Endodermal cell (in vitro differentiated cells): ENCODE measurements at places on chromosomes 13 and 19.

DNA sequence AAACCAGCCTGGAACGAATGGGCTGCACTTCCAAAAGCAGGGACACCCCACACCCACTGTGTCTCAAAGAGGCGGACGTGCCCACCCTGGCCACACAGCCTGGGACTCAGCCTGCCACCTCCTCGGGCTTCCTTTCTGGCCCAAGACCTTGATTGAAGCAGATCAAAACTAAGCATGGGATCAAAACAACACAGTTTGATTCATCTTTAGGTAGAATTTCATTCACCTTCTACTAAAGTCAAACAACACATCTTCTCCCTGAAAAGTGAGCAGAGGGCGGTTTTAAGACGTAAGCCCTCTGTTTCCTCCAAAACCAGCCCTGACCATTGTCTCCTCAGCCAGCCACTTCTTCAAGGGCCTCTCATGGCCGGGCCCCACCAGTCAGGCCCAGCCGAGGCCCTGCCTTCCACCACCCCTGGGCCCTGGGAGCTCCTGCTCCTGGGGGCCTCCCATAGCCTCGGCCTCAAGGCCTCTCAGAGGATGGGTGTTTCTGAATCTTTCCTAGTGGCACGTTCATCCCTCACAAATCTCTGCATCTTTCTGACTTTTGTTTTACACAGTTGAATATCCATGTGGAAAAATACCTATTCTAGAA lies 6.3 kb upstream of the F10 start:
- DNase-seq, result peak; percentile 24

- peak; percentile 99 for DNase-seq
These were observed 797 bp upstream of the HSD17B14 start for GRCh38 chr19:48837051-48837524.

DNA sequence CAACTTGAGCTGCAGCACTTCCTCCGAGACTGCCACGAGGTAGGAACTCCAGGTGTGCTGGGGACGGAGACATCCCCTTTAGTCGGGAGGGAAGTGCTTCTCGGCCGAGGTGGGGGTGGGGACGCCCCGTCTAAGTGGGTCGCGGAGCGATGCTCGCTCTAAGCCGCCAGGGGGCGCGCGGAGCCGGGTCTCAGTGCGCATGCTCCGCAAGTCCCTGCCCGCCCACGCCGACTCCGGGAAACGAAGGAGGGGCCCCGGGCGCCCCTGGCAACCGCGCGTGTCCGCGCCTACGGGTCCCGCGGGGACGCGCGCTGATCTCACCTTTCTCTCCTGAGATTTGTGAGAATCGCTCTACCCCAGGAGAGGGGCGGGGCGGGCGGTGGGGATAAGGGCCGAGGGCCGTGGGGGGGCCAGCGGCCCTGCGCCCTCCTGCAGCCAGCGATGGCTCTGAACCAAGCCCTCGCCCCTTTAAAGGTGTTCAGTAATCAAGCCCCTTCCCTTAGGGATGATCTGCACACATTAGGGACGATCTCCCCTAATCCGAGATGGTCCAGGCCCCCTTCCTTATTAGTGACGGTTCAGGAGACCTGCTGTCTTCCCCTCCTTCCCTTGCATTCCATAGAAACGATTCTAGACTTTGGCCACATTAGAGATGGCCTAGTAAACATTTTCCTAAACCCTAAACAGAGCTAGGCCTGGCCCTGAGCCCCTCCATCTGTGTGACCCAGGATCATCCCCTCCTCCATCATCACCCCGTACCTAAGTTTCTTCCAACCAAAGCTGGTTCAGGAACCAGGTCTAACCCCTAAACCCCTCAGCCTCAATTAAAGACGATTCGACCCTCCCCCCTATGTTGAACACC lies 47.3 kb upstream of the SHKBP1 start:
- DNase-seq, result peak; percentile 97

DNA sequence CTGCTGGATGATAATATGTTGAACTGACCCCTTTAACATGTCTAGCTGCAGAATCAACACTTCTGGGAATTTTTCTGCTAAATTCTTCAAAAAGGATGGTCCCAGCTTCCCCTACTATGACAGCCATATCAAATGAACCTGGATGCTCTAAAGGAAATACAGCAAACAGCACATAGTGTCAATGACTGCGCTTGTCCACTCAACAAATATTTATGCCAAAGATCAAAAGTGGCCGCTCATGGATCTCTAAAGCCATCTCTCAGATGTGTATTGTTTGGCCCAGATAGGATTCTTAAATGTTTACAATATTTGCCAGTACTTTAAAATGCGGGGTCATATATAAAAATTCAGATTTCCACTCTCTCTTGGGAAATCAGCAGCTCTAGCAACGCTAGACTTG lies 3.3 kb downstream of the TBC1D4 start:
- no peak for DNase-seq

DNA sequence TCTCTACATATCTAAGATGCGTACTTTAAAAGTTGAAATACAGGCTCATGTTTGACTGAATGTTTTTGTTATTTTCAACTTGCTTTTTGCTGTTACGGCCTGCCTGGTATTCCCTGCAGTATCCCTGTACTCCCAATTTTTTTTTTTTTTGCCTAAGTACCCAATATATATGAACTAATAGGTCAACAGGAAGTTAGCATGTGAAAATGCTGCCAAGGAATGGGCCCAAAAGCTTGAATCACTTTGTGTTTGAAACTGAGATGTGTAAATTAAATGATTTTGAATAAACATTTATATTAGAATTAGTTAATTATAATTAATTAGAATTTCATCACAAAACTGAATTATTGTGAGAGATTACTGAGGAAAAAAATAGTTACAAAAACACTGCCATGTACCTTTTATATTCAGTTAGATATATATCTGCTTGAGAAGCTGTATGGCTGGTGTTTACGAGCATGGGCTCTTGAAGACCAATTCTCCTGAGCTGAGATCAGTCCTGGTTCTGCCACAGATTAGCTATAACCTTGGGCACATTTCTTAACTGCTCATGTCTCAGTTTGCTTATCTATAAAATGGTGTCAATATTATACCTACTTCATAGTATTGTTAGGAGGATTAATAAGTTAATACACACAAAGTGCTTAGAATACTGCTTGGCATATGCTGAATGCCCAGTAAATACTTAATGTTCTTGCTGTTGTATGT lies 16.0 kb downstream of the TDRD3 start:
- no peak for DNase-seq

DNA sequence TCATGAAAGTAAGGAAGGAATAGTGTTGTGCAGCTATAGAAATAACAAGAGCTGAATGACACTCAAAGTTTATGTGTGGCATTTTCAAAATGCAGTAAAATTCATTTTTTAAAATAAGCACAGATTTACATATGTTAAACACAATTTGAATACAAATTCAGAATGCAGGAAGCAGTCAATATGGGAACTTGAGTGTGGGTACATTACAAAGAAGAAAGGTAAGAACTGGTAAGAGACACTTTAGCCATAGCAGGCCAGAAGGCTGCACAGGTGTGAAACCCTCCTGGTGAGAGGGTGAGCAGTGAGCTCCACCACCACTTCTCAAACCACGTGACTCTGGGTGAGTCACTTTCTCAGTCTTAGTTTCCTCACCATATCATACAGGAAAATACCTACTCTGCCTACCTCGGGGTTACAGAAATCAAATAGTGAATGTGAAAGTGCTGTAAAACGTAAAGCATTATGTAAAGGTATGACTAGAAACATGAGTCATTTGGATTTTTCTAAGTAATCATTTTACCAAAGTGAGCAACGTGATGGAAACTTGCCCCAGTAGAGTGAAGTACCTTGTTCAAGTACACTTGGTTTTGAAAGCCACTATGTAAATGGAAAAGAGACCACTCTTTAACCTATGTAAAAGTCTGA lies 40.5 kb downstream of the USP12 start:
- no peak for DNase-seq

- DNase-seq, result no peak
These were observed 213.4 kb downstream of the ENOX1 start for GRCh38 chr13:43573361-43573740.

- DNase-seq, result no peak
These were observed 73.6 kb downstream of the COG3 start for GRCh38 chr13:45538382-45538781.

DNA sequence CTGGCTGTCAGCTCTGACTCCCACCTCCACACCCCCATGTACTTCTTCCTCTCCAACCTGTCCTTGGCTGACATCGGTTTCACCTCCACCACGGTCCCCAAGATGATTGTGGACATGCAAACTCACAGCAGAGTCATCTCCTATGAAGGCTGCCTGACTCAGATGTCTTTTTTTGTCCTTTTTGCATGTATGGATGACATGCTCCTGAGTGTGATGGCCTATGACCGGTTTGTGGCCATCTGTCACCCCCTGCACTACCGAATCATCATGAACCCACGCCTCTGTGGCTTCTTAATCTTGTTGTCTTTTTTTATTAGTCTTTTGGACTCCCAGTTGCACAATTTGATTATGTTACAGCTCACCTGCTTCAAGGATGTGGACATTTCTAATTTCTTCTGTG lies 506 bp downstream of the OR7E24 start:
- no peak for DNase-seq

DNA sequence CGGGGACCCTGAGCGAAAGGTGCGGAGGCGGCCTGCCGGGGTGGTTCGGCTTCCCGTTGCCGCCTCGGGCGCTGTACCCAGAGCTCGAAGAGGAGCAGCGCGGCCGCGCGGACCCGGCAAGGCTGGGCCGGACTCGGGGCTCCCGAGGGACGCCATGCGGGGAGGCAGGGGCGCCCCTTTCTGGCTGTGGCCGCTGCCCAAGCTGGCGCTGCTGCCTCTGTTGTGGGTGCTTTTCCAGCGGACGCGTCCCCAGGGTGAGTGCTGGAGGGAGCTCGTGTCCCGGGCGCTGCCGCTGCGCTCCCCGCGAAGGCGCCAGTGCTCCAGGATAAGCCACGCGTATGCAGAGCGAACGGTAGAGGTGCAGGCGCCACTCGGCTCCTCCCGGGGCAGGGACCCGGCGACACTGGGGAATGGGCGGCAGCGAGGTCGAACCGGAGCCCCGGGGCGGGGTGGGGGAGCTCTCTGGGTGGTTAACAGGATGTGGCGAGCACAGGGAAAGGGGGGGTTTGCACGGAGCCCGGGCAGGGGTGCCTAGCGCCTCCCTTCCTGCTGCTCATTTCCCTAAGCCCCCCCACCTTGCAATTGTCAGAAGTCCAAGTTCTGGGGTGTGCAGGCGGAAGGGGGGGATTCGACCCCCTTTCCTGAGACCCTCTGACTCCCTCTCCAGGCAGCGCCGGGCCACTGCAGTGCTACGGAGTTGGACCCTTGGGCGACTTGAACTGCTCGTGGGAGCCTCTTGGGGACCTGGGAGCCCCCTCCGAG lies at the start of gene IL27RA:
IL27RA (plus strand) TSS at position 44 of the 762 bp plus-strand sequence; CDS start at position 155, 111 bp downstream.
- DNase-seq, result peak; percentile 88

DNA sequence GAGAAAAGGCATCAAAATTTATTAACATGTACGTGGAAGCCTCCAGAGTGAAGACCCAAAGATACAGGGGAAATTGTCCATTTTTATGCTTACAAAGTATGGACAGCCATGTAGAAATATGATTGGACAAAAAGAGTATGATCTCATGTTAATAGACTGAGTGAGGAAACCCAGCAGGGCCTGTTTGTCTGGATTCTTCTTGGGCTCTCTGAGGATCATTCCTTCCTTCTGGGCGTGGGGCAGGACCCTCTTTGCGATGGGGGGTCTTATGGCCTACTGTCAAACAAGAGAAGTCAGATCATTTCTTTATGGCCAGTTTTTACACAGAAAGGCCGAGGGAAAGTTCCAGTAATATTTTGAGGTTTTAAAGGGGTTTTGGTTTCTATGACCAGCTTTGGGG lies 110.8 kb downstream of the ESD start:
- no peak for DNase-seq

- no peak for DNase-seq
These were observed 599 bp downstream of the C19orf12 start for GRCh38 chr19:29714371-29714952.

DNA sequence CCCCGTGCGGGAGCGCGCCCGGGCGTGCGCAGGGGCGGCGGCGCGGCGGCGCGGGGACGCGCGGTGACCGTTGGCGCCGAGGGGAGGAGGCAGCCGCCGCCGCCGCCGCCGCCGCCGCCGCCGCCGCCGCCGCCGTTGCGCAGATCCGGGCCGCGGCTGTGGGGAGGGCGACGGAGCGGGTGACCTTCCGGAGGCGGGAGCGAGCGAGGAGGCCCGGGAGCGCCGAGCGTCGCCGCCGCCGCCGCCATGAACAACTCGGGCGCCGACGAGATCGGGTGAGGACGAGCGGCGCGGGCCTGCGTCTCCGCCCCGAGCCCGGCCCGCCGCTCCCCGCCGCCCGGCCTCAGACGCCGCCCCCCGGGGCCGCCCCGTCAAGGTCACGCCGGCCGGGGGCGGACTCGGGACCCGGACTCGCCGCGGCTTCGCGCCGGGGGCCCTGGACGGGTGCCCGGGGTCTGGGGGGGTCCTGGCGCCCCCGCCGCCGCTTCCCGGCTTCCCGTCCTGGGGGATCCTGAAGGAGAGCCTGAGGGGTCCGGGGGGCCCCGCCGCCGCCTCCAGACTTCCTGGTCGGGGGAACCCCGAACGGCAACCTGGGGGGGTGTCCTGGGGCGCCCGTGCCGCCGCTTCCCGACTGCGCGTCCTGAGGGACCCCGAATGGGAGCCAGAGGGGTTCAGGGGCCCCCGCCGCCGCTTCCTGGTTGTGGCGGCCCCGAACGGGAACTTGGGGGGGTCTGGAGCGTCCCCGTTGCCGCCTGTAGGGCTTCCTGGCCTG lies at the start of gene DAZAP1:
DAZAP1 (plus strand) TSS at position 59 of the 772 bp plus-strand sequence; CDS start at position 247, 188 bp downstream.
- DNase-seq, result no peak

DNA sequence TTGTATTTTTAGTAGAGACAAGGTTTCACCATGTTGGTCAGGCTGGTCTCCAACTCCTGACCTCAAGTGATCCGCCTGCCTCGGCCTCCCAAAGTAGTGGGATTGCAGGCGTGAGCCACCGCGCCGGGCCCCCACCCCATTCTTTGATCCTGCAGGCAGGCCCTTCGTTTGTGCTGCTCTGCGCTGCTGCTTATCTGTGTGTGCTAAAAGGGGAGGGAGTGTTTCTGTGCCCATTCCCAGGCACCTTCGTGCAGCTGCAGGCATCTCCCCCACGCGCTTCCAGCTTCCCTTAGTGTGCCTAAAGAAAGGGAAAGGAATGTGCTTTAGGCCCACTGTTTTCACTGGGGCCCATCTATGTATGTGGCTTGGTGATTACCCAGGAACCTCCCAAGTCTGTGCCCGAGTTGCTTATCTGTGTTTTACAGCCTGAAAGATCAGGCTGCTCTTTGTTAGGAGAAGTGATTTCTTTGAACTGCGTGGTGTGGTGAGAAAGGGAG lies 27.2 kb downstream of the EPN1 start:
- peak; percentile 44 for DNase-seq

DNA sequence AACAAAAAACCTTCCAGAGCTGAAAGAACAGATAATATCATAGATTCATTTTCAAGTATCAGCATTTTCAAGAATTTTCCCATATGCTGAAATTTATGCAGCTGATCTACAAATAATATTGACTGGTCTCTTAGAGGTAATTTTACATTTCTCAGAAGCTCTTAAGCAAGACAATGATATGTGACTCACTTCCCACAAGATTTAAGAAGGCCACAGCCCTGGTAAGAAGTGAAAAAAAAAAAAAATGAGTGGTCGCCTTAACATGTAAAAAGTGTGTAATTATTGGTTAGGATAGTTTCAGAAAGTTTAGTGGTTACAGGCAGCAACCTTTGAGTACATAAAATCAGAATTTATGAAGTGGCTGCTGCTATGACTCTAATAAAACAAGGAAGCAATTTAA lies 54.5 kb downstream of the NUFIP1 start:
- DNase-seq, result no peak

- DNase-seq, result peak; percentile 73
These were observed 653.0 kb upstream of the GPC6 start for GRCh38 chr13:92573467-92574057.
